CD4-positive, alpha-beta T cell treated with Interleukin-15 for 4 hours (primary cell): ENCODE measurements at places on chromosomes 4 and X.

DNA sequence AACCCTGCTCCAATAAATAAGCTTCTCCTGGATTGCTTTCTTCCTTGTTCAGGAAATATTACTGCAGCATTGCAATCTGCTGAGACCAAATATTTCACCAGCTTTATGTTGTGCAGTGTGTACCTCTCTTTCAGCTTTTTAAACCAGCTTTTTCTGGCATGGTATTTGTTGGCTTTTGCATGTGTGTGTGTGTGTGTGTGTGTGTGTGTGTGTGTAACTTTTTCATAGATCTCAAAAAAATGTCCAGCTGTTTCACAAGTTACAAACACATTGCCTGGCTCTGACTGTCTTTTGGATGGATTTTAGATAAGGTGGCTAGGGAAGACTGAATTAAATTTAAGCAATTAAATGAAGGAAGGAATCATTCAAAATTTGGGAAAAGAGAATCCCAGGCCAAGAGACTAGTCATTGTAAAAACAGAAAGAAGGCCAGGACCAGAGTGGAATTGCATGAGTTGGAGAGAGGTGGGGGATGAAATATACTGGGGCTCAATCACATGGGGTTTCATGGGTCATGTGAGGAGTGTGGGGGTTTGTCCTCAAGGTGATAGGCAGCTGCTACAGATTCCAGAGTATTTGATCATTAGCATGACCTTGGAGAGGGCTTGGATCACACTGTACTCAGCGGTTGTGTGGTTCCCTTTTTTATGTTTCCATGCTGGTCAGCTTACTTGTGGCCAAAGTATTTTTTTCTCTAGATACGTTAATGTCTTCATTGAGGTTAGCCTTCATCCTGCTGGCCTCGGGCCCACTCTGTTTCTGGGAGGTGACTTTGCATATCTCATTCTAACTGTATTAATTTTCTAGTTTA is 357.7 kb upstream of the BOD1L1 start:
- no peak for DNase-seq

DNA sequence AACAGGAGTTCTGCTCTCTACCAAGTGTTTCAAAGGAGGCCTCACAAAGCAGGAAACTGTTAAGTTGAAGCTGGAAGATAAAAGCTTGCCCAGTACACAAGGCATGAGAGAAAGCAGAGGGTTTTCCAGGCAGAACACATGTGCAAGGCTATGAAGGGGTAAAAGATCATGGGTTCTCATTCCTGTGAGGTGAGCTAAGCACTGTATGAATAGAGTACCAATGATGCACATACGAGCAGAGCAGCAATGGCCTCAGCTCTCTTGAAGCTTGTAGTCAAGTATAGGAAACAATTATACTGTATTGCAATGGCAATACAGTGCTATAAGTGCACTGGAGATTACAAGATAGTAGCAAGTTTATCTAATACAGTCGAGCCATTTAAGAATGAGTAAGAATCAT is 18.0 kb downstream of the TTC29 start:
- DNase-seq = no peak

GRCh38 chrX:153941336-153942252 is 2.8 kb downstream of the RENBP start:
- no peak for DNase-seq

- DNase-seq = no peak
Observed at GRCh38 chr4:156969101-156969500, 2.5 kb downstream of the PDGFC start.

GRCh38 chrX:10233173-10233572 is 76.4 kb downstream of the CLCN4 start:
- DNase-seq = no peak

GRCh38 chr4:185529413-185529812 is 5.9 kb downstream of the PDLIM3 start:
- no peak for DNase-seq

- no peak for DNase-seq
Observed at GRCh38 chr4:2647403-2648158, 108.6 kb downstream of the TNIP2 start.

DNA sequence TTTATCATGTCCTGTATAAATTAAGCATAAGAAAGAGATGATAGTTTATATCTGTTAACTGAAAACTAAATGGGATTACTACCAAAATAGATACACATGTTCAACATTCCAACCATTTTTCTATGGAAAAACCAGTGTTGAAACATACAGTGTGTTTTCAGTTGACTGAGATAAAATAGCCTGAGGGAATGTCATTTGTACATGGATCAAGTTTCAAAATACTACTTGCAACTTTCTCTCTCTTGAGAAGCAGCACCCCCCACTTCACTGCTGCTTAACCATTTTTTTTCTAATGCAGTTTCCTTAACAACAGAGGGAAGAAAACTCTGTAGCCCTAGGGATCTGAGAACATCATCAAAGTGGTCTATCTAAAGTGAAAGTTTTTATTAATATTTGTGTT is 70.8 kb downstream of the NPNT start:
- DNase-seq = no peak

GRCh38 chrX:103776546-103776945 is at the start of gene PLP1:
Gene PLP1 (plus strand): TSS chrX:103776840. CDS start chrX:103776996, 156 bp downstream.
- DNase-seq = no peak

DNA sequence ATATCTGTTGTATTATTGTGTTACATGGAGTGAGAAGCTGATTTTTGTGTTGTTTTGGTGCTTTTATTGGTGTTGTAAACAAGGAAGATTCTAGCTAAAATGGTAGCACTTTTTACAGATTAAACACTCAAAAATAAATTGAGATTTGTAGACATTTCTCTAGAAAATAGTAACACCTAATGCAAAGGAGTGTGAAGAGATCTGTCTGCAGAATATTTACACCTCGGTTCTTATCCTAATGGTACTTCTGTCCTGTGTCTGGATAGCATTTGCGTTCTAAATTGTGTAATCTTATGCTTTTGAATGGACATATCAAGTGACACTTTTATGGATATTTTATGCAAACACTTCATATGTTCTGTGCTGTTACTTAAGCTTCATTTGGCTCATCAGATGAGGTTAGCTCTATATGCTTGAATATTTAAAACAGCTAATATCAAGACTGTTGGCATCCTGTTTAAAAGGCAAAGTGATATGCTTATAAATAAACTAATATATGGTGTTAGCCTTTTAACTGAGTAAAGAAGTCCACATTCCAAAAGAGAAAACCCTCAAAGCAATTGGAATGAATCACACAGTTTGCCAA is 6.0 kb downstream of the PCDH7 start:
- no peak for DNase-seq

DNA sequence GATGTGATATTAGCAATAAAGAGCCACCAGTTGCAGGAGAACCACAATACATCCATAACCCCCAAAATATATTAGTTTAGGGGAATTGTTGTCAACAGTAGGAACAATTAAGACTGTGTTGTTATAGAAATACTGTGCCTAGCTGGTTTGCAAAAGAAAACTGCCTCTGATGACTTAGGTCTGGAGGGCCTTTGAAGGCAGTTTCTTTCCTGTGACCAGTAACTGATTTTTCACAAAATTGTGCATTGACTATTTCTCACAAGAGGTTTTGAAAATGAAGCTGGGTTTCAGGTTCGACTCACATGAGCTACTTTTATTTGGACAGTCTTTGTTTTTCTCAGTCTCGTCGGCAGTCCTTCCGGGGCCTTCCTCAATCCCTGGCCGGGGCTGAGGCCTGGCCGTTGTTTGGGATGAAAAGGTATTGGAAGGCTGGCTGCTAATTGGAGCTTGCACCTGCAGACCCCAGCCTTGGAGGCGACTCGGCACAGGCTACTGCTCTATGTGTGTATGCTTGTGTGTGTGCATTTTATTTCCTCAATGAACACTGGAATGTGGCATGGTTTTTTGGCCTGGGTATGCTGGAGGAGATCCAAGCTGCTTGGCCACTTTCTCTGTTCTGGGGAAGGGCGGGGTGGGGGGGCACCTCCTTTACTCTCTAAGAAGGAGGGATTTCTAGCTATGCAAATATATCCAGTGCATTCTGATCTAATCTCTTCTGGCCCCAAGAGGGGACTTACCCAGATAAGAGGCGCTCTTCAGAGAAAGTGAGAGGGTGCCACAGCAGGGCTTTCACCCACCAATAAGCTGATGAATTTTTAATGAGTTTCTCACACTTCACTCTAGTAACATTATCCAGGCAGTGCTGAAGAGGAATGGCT is 49.5 kb upstream of the LNX1 start:
- no peak for DNase-seq

GRCh38 chrX:12770440-12770839 is 20.8 kb upstream of the PRPS2 start:
- peak; percentile 27 for DNase-seq

DNA sequence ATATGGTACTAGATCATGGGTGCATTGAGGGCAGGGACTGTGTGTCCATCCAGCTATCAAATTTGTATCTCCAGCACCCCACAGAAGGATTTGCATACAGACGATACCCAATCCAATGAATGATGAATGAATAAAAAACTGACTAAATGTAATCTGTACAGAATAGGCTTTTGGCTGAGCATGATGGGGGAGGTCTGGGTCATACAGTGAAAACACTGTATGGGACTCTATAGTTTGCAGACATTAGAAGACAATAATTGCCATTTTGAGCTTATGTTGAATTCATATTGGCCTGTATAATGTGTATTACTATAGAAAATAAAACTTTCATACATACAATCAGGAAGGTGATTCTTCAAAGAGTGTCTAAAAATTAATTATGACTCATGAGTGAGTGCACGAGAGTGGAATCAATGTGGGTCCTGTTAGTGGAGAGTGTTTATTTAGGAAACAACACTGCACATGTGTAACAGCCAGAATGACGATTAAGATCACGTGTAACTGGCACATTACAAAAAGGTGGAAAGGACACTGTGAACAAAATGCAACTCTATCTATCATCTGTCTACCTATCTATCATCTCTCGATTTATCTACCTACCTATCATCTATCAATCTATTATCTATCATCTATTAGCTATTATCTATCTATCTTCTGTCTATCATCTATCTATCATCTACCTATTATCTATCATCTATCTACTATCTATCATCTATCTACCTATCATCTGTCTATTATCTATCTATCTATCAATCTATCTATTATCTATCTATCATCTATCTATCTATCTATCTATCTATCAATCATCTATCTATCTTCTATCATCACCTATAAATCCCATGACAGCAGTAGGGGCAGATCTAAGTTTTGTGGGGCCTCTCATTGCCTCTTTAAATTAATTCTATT is 201.3 kb downstream of the PTTG2 start:
- peak; percentile 32 for DNase-seq

DNA sequence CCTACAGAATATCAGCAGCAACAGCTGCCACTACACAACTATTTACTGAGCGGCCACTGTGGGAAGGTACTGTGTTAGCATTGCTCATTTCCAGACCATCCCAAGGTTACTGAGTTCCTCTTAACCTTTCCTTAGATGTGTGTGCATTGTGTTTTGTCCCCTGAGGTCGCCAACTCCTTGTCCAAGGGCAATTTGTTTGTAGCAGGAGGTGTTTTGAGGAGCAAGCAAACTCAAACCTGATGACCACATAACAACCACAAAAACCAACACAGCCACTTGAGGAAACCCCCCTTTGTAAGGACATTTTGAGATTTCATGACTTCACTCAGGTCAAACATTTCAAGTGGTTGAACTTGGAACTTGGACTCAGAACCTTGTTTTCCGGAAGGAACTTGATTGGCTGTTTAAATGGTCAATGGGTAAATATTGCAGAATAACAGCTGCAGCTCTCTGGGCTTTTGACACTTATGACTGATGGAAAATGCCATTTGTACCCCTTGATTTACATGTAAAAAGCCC is 122.3 kb downstream of the MID1IP1 start:
- no peak for DNase-seq

- DNase-seq = no peak
Observed at GRCh38 chr4:4344915-4345527, 41.9 kb upstream of the NSG1 start.

- DNase-seq = no peak
Observed at GRCh38 chr4:119490335-119490734, 138.3 kb downstream of the PDE5A start.

GRCh38 chr4:170805352-170805751 is 715.6 kb upstream of the AADAT start:
- DNase-seq = no peak

GRCh38 chrX:25226151-25226550 is 210.4 kb upstream of the ARX start:
- no peak for DNase-seq

DNA sequence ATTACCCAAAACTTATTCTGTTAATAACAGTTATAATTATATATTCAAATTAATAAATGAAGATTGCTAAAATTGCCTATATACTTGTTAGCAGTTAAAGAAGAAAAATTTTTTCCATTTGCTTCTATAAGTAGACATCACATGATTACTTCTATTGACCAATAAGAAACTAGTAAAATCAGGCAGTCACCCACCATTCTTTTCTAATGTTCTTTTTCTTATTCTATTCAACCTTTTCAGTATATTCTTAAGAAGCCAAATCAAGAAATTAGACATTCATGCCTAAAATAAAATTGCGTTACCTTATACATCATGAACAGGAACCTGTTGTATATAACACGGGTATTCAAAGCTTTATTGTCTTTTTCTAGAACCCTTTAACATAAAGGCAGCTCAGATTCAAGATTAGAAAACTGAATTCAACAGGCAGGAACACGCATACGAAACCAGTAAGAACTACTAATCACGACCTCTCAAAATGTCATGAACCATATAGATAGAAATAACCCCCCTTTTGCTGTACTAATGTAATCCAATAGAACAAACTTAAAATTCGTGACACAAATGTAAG is 568.1 kb upstream of the DIPK2B start:
- no peak for DNase-seq

- no peak for DNase-seq
Observed at GRCh38 chr4:168220893-168221292, 97.7 kb downstream of the DDX60 start.

DNA sequence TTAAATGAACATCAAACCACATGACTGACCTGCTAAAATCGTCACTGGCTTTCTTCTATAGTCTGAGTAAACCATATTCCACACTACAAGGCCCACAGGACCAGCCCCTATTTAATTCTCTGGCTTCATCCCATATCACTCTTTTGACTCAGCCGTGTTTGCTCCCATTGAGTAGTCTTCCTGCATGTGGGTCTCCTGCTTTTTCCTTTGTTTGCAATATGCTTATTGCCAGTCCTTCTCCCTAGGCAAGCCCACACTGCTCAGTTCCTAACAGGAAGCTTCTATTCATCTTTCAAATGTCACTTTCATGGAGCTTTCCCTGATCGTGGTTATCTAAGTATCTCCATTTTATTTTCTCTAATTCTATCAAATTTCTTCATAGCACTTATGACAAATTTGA is 329.6 kb downstream of the RAPGEF2 start:
- no peak for DNase-seq

- no peak for DNase-seq
Observed at GRCh38 chr4:165360985-165361670, 17.7 kb upstream of the CPE start.

DNA sequence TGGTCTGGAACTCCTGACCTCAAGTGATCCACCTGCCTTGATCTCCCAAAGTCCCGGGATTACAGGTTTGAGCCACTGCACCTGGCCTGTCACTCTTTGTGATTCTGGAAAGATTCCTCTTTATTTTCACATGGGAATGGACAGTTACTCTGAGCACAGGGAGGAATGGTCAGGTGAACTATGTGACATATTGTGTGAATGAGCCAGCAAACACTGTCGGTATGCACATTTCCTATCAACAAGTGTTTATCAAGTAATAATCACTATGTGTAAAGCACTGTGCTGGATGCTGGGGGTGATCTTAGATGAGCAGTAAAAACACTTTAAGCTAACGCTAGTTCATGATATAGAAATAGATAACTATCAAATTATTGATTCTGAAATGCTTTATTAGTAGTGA is 97.5 kb downstream of the LIMCH1 start:
- no peak for DNase-seq
